Breast epithelium (tissue), 4 donors: ENCODE measurements at places on chromosomes 13 and 19.

GRCh38 chr13:30920162-30920909 lies 12.1 kb upstream of the TEX26 start:
- DNase-seq, result no peak

GRCh38 chr13:99055735-99056134 lies 77.9 kb upstream of the DOCK9 start:
- no peak for DNase-seq

DNA sequence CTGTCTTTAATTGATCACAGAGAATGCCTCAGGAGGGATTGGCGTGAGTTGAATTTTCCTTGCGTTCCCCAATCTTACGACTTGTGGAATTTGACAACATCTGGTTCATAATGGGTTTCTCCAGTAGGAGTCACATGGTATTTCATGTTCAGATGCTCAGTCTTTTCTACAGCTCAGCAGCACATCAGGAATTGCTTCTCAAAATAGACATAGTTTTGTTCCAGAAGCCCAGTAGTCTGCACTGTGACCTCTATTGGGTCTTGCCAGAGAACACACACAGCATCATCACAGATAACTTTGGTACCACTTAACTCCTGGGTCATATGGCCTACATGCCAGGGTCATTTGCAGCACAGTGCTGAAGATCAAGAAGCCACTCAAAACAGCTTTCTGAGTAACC lies 282.5 kb upstream of the HTR2A start:
- DNase-seq, result no peak

DNA sequence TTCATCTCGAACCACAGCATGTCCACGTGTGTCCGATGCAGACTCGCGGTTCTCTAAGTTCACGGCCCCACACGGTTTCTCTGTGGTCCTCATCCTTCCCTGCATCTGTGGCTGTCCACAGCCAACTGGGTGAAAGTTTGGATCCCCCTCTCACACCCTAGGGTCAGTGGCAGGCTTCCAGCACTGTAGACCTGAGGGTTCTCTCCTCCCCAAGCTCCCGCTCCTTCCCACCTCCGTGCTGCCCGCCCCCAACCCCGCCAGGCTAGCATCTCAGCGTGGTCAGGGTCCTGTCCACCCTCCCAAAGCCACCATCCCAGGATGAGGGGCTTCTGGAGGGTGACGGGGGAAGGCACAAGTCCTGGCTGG lies 3.0 kb downstream of the ANGPTL4 start:
- DNase-seq, result no peak

DNA sequence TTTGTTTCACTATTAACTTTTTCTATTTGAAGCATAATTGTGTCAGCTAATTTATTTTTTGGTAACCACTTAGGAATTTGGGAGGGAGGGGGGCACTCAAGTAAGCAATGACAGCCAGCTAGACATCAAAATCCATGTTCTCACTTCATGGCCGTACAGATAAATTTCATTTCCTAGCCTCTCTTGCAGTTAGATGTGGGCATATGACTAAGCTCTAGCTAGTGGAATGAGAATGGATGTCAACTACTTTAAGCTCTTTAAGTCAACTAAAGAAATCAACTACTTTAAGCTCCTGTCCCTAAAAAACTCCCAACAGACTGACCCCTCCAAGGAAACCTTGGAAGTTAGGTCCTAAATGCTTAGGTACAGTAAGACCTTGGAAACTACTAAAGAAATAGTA lies 92.0 kb downstream of the KCNRG start:
- no peak for DNase-seq
